ENCODE measurements at places on chromosomes 2 and 18.

DNA sequence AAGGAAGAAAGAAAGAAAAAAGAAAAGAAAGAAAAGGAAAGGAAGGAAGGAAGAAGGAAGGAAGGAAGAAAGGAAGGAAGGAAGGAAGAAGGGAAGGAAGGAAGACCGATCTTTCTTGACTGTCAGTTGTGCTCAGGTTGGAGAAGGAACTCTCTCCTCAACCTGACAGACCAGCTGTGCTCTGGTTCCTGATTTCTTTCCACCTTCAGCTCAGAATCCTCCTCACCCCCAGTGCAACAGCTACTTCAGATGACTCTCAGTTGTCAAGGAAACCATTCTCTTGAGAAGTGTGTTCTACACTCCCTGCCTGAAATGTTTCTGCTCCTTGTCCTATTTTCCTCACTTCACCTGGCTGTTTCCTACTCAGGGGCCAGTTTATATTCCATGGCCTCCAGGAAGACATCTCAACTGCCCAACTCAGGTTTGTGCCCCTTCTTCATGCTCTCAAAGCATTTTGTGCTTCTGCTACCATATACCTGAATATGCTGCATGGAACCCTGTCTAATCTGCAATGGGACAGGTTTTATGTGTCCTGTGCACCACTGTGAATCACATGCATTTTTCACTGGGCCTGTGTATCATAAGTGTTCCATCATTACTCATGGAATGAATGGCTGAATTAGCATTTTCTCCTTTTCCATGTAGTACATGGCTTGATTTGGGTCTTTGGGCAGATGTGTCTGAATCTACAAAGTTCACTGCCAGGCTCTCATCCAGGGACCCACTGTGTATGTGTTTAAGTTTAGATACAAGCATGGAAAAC lies 32.8 kb upstream of the DOCK10 start:
- DNase-seq, result no peak

DNA sequence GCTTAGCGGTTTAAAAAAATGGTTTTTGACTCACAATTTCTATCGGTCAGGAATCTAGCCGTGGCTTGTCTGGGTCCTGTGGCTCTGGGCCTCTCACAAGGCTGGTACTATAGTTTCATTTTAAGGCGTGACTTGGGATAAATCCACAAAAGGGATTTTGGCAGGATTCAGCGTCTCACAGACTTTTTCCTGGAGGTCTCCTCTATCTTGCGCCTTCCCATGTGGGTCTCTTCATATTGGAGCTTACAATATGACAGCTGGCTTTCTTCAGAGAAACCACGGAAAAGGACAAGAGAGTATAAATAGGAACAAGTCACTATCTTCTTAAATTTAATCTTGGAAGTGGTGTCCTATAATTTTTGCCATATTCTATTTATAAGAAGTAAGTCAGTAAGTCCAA lies 250.5 kb downstream of the DSC3 start:
- no peak for DNase-seq

DNA sequence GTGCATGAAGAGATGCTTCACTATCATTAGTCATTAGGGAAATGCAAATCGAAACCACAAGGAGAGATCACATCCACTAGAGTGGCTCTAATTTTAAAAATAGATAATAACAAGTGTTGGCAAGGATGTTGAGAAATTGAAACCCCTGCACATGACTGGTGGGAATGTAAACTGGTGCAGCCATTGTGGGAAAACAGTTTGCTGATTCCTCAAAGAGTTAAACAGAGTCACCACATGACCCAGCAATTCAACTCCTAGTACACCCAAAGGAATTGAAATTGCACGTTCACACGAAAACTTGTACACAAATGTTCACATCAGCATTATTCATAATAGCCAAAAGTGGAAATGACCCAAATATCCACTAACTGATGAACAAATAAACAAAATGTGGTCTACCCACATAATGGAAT lies 179.5 kb downstream of the BCL2 start:
- DNase-seq, result no peak

- DNase-seq, result no peak
Observed at GRCh38 chr18:46751882-46752281, 5.0 kb downstream of the ST8SIA5 start.

DNA sequence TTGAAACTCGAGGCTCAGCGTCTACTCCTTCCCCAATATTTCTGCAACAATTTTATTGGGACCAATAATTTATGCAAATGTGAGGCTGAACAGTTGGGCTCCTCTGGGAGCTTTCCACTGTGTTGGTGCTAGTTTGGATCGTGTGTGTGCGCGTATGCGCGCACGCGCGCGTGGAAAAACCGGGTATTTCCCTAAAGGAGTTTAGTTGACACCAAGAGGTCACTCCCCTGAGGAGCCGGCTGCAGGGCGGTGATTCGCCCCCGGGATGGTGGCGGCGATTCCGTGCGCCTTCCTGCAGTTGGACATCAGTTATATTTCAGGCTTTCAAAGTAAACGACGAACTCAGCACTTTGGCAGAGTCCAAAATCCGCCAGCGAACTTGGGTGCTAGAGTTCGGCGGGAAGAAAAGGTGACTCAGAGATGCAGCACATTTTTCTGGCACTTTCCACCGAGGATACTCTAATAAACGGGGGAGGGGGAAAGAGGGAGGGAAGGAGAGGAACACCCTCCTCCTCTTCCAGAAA lies 186.5 kb upstream of the FANCL start:
- DNase-seq, result no peak

DNA sequence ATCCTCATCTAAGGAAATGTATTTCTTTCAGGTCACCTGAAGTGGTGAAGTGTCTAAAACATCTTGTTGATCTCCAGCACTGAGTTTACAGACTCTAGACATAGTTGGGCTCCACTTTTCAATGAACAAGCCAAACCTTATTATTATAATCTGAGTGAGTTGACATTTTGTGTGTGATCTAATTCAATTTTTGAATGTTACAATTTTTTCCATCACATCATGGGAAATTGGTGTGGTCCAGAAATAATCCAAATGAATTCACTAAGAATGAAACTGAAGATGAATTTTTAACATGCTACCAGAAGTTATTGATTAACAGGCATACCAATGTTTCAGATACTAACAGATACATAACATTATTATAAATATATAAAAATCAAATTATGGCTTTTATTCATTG lies 75.6 kb upstream of the EFEMP1 start:
- no peak for DNase-seq

GRCh38 chr2:37201208-37201607 lies 4.9 kb downstream of the CEBPZOS start:
- DNase-seq, result no peak

GRCh38 chr2:137689549-137689948 lies 274.7 kb upstream of the HNMT start:
- DNase-seq, result no peak

GRCh38 chr2:157055660-157056199 lies 201.8 kb upstream of the GALNT5 start:
- DNase-seq, result no peak

DNA sequence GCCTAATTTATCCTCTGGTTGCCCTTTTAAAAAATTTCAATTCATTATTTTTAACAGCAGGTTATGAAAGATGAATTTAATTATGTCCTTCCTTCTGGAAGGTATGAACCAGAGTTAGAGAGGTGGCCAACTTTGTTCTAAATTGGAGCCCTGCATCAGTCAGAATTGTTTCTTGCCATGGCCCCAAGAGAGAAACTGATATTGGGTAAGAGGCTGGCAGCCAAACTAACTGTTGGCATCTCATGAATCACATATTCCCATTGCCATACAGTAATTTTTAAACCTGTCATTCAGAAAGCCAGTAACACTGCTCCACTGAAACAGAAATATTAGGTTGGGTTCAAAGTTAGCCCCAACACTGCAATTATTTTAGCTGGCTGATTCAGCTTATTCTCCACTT lies 67.4 kb downstream of the SMAD2 start:
- no peak for DNase-seq

DNA sequence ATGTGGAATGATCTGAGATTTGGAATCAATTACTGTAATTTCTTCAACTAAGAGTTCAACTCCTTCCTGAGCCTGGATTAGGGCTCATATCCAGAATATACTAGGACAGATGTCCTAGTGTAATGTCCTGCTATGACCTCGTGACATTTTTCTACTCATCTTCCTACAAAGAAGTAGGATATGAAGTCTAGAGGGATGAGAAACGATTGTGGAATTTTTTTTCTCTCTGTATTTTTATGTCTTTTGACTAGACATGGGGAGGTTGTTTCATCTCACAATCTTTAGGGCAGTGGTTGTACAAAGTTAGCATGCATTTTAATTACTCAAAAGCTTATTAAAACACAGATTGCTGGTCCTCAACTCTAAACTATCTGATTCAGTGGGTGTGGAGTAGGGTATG lies 203.0 kb downstream of the PARD3B start:
- DNase-seq, result no peak

DNA sequence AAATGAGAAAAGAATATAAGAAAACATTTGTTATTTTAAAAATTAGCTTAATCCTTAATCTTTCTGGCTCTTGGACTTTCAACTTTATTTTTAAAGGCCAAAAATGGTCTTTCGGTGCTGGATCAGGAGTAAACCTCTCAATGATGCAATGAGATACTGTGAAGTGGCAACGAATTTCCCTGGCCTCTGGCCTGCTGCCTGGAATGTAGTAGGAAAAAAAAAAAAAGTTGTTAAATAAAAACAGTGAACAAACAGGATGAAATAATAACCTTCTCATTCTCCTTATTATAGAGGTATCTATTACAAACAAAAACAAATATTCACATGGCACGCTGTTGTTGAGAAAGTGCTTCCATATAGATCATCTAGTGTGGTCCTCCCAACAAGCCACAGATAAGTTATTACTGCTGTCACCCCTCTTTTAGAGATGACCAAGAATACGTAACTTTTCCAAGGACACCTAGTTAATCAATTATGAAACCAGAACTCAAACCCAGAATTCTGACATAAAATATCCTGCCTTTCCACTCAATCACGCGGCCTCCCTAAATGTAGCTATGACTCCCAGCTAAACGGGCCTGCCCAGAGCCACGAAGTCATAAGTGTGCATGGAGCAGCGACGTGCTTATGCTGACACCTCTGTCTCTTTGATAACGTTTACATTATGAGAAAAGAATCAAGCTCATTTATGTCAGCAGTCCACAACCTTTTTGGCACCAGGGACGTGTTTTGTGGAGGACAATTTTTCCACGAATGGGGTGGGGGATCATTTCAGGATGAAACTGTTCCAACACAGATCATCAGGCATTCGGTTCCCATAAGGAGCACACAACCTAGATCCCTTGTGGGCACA lies 170.9 kb downstream of the BCL2 start:
- DNase-seq, result no peak

GRCh38 chr2:220648628-220649027 lies 923.5 kb downstream of the EPHA4 start:
- no peak for DNase-seq
